ENCODE measurements at places on chromosomes 5 and 9.
A peak's percentile ranks its signal among the peaks of the same experiment; 100 is the strongest.

- no peak for DNase-seq
Observed at GRCh38 chr5:145968970-145969713, 32.8 kb downstream of the SH3RF2 start.

- no peak for DNase-seq
Observed at GRCh38 chr5:35035271-35035670, 12.5 kb downstream of the AGXT2 start.

DNA sequence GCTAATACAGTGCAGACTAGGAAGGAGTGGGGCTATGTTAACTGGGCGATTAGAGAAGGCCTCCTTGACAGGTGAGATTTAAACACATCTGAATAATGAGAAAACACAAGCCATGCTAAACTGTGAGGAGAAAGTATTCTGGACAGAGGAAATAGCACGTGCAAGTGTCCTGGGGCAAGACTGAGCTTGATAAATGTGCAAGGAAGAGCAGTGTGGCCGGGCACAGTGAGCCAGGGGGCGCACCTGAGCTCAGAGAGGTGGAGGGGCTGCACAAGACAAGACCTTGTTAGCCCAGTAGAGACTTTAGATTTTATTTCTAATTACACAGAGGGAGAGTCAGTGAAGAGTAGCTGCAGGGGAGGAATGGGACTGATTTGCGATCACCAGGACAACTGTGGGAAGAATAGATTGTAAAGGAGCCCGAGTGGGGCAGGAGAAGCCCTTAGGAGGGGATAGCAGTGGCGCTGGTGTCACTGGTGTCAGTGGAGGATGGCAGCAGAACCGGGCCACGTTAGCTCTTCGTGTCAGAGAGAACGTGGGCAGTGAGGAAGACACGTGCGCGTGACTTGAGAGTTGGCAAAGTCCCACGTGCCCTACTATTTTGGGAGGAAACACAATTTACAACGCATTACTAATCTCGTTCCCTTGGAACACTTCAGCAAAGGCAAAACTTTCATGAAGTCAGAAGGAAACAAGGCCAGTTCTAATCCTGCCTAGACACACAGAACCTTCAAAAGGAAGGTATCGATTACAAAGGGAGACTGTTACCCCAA lies 17.9 kb upstream of the C5orf47 start:
- DNase-seq, result no peak

GRCh38 chr9:135498381-135499126 lies 1.9 kb upstream of the MRPS2 start:
- no peak for DNase-seq

DNA sequence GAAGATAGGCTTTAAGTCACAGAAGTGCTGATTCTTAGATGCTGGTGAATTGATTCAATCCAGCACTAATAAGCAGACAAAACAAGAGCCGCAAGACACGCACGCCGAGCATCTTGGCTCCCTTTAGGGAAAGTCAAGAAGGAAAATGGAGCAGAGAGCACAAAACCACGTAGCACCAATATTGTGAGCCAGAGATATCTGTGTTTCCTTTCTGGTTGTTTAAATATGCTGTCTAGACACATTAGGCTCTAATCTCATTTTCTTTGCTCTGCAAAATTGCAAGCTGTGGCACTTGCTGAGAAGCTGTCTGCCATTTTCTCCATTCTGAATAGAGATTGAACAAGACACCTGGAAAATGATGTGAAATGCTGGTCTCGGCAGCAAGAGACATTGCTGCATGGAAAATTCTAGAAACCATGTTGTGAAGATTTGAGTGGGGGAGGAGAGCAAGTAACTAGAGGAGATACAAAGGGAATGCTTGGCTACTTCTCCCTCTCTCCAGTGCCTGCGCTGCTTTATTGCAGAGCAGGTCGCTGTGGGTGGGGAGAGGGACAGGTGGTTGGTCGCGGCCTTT lies 336.3 kb downstream of the MED10 start:
- DNase-seq, result no peak

DNA sequence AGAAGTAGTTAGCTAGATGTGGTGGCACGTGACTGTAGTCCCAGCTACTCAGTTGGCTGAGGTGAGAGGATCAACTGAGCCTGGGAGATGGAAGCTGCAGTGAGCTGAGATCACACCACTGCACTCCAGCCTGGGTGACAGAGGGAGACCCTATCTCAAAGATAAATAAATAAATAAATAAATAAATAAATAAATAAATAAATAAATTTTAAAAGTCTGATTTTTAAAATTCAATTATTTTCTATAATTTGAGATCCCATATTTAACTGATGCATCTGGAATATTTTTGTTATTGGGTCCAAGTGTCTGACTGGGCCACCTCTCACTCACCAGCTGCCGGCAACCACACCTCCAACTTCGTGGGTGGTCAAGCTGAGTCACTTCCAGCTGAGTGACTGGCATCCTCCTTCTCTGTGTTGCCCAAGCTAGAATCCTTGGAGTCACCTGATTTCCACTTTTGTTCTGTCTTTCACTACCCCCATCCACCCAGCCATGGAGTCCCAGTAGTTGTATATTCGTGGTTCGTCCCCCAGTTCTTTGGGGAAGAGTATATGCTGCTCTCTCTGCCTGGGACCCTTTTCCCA lies 70.9 kb downstream of the EGFLAM start:
- DNase-seq, result no peak

DNA sequence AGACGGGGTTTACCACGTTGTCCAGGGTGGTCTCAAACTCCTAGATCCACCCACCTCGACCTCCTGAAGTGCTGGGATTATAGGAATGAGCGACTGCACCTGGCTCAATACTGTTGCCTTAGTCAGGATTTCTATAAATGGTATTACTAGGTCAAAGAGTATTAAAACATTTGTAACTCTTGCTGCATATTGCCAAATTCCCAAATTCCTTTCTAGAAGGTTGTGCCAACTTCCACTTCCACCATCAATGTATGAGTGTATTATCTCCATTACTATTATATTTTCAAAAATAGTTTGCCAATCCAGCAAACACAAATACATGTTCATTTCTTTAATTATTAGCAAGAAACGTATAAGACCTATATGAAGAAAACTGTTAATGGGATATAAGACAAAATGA lies 10.6 kb downstream of the PTGR1 start:
- DNase-seq, result no peak

- DNase-seq, result peak; percentile 79
Observed at GRCh38 chr9:38682713-38683112, 37.2 kb downstream of the FAM240B start.

- no peak for DNase-seq
Observed at GRCh38 chr5:170104299-170104698, 1.4 kb upstream of the FOXI1 start.

DNA sequence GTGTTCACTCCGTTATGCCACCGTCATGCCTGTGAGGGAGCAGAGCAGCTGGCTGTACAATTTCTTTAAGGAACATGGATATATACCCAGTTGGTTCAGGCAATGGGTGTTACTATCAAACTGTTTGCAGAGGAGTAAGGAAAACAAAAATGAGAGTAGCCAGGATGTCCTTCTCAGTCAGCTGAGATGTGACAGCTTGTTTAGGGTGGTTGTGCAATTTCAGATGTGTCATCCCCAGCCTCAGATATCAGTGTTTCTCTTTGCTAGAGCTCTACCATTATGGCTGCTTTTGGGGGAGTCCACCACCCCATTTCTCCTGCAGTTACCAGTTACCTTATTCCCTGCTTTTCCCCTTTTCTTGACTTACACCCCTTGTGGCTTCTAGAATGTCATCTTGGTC lies 135.2 kb upstream of the SLC24A2 start:
- DNase-seq, result no peak

DNA sequence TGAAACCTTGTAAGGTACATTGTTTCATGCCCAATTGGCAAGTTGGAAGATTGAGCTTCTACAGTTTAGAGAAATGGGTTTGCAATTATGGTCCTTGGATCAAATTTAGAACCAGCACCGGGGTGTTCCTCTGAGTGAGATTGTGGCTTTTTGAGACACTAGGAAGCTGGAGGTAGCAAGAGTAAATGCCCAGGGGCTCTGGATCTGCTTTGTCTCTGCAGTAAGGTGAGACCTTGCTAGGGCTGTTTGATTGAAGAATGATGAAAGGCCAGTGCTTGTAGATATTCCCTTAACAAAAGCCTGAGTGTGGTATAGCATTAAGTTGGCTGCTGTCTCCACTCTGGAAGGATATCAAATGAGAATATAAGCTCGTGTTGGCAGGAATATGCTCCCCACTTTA lies 36.0 kb downstream of the WWC1 start:
- DNase-seq, result no peak

DNA sequence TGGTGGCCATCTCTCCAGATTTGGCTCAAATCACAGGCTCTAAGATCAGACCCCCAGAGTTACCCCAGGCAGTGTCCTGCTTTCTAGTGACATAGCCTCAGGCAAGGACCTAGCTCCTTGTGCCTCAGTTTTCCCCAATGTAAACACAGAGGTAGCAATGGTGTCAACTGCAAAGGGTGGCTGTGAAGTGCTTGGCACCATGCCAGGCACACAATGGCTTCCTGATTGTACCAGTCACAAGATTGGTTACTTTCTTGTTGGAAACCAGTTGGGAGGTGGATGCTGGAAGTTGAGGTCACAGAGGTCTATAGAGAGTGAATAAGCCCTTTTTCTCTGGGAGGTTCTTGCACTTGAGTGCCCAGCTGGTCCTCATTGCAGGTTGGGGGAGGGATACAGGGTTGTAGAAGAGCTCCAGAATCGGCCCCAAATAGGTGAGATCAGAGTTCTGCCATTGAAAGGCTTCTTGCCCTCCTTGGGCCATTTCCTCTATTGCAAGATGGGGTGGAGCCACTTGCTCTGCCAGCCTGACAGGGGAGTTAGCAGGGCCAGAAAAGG lies 2.3 kb downstream of the STKLD1 start:
- no peak for DNase-seq

GRCh38 chr9:131656356-131657036 lies 83.4 kb downstream of the RAPGEF1 start:
- DNase-seq, result no peak

DNA sequence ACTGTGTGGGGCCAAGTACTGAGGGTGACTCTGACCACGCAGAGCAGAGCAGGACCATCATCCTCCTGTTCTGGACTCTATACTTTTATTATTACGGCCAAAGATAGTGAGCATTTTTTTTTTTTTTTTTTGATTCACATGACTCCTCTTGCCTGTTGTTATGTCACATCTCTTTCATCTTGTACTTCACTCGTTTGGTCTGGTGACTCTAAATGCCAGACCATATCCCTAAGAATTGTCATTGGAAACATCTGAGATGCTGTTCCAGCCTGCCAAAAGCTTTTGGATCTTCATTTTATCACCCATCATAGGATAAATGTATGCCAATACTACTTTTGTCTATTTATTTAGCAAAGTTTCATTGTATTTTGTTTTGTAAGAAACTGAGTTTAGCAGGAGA lies 168.2 kb upstream of the RAI14 start:
- DNase-seq, result no peak

DNA sequence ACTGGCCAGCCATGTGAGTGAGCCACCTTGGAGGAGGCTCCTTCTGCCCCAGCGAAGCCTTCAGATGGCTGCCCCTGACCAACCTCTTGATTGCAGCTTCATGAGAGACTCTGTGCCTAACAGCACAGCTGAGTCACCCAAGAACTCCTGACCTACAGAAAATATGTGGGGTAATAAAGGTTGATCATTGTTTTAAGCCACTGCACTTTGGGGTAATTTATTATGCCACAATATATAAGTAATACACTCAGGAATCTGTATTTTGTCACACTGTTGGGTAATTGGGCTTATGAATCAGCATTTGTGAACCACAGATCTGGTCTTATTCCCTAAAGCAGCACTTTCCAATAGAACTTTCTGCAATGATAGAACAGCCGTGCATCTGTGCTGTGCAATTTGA lies 24.4 kb upstream of the VDAC1 start:
- DNase-seq, result no peak

DNA sequence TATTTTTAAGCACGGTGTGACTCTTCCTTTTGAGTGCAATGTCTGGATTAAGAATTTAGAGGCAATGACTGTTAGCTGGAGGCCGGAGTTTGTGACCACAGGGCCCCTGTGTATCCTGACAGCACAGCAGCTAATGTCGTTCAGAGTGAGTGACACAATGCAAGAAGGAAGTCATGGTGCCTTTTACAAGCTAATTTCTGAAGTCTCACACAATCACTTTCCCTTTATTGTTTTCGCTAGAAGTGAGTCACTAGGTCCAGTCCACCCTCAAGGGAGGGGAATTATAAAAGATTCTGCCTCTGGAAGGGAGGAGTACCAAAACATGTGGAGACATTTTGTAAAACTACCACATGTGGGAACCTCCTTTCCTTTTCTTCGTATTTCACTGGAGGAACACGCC lies 185.5 kb upstream of the FGF10 start:
- no peak for DNase-seq

DNA sequence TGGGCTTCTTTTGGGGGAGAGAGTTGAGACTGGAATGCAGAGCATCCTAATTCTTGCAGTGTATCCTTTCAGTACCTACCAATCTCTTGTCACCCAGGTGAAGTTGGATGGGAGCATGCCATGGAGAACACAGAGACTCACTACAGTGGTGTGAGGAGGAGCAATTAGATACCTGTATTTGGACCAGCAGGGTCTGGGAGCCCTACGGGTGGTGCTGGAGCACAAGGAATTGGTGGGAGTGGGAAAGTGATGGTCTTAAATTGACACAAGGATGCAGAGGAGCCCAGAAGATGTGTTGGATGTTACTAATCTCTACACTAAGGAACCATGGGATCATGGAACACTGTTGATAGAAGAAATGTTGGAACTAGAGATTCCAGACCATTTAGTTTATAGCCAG lies 212.7 kb downstream of the CHSY3 start:
- DNase-seq, result no peak

- DNase-seq, result peak; percentile 15
Observed at GRCh38 chr9:76419782-76420380, 25.7 kb upstream of the RFK start.

DNA sequence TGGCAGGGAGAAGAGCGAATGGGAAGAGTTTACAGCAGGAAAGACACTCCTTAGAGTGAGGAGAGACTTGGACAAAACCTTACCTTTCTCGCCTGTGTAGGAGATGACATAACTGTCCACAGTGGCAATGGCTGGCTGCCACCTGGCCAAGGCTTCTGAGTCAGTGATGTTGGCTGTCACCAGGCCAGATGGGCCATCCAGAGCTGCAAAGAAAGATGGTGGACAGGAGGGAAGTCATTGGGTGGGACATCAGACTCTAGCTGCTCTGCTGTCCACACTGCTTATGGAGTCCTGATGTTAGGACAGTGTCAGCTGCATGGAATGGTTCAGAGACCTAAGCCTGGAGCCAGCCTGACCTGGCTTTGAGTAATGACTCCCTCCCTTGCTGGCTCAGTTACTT lies 79.8 kb downstream of the TNC start:
- no peak for DNase-seq

GRCh38 chr5:168202996-168203395 lies 88.4 kb upstream of the WWC1 start:
- DNase-seq, result no peak

All from HAP-1 (cell line).